GM13977 (cell line): ENCODE measurements at places on chromosomes 5 and 9.

GRCh38 chr5:121189342-121190305 is 662.1 kb upstream of the FTMT start:
- no peak for DNase-seq

- DNase-seq = no peak
Observed at GRCh38 chr9:33329979-33330378, 39.7 kb downstream of the NFX1 start.

DNA sequence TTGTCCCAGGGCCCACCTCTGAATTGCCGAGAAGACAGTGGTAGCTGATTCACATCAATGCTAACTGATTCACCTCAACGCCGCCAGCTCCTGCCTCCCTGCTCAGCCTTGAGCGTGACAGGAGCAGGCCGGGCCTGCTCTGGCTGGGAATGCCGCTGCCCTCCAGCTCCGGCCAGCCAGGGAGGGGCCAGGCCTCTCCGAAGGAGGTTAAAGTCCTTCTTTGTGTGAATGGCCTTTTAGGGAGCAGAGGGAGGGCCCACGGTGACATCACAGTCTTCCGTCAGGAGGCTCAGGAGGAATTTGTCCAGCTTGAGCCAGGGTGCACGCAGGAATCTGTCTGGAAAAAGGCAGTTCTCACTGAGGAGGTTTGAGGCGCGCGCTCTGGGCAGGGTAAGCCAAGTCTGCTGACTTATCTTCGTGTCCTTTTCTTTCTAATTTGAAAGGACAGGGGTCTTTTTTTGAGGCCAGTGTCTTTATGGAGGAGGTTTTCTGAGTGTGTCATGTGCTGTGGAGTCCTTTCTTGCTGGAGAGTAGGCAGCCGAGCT is 82.7 kb downstream of the C9orf152 start:
- DNase-seq = no peak

GRCh38 chr5:97764700-97765099 is 581.7 kb upstream of the RIOK2 start:
- no peak for DNase-seq

- no peak for DNase-seq
Observed at GRCh38 chr5:122173474-122174415, 44.4 kb downstream of the ZNF474 start.

GRCh38 chr9:3809724-3810123 is 283.9 kb upstream of the RFX3 start:
- DNase-seq = no peak

DNA sequence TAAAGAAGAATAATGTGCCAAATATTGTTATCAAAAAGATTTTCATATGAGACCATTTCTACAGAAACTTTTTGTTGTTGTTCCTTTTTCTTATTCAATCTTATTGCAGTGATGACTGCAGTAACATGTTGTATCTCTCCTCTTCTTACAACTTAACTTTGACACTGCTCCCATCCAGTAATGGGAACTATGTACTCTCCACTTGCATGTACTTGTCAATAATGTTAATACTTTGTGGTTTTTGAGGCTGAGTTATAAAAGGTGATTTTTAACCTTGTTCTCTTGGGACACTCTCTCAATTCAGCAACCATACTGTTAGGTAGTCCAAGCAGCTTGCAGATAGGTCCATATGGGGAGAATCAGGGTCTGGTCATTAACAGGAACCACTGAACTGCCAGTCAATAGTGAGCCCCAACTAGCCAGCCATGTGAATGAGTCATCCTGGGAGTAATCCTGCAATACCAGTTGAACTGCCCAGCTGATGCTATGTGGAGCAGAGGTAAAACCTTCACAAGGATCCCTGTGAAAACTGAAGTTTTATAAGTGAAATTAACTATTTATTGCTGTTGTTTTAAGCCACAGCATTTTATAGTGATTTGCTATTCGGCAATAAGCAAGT is 199.6 kb upstream of the DAB2 start:
- DNase-seq = no peak

DNA sequence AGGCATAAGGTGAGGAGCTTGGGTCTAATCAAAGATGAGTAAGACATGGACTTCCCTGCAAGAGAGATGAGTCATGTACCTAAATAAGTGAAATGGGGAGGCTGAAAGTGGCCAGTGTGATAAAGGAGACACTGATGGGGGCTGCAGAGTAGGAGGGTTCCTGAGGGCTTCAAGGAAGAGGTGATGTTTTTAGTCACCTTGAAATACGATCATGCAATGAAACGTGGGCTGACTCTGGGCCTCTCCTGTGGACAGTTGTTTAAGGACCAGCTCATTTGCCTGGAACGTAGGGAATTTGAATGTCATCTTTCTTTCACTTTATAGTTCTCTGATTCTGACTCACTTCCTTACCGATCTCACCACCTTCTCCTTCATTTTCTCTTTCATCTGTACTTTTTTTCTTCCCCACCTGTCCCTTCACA is 49.6 kb upstream of the CPLX2 start:
- DNase-seq = peak; percentile 50

GRCh38 chr9:14212077-14212476 is 101.9 kb downstream of the NFIB start:
- DNase-seq = no peak

DNA sequence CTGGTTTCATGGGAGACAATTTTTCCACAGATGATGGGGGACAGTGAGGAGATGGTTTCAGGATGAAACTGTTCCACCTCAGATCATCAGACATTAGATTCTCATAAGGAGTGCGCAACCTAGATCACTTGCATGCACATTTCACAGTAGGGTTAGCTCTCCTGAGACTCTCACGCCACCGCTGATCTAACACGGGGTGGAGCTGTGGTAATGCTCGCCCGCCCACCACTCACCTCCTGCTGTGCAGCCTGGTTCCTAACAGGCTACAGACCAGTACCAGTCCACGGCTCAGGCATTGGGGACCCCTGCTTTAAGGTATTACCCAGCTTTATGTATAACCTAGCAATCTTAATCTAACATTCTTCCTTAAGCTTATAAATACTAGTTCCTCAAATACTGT is 35.6 kb downstream of the TTC39B start:
- DNase-seq = no peak

DNA sequence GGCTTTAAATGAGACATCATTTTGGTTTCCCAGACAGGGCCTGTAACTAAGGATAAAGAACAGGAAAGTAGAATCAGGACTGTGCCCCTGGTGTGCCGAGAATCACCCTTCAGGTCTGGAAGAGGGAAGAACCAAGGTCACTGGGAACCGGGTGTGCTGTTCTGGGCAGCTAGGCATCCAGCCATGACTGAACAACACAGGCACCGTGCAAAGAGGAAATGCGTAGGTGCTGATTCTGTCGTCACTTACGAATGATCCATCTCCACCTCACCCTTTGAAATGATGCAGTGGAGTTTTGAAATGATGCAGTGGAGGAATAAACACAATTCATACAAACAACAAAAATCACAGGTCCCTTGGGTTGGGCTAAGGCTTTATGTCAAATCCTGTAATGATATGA is 64.4 kb downstream of the MAP1B start:
- DNase-seq = no peak

- DNase-seq = no peak
Observed at GRCh38 chr5:139877129-139877597, 81.6 kb downstream of the PSD2 start.

- DNase-seq = no peak
Observed at GRCh38 chr9:105059252-105059651, 131.3 kb upstream of the ABCA1 start.

- peak; percentile 32 for DNase-seq
Observed at GRCh38 chr9:124394167-124394566, 21.1 kb downstream of the PSMB7 start.

GRCh38 chr5:148746826-148747535 is 79.4 kb upstream of the ADRB2 start:
- DNase-seq = peak; percentile 10

DNA sequence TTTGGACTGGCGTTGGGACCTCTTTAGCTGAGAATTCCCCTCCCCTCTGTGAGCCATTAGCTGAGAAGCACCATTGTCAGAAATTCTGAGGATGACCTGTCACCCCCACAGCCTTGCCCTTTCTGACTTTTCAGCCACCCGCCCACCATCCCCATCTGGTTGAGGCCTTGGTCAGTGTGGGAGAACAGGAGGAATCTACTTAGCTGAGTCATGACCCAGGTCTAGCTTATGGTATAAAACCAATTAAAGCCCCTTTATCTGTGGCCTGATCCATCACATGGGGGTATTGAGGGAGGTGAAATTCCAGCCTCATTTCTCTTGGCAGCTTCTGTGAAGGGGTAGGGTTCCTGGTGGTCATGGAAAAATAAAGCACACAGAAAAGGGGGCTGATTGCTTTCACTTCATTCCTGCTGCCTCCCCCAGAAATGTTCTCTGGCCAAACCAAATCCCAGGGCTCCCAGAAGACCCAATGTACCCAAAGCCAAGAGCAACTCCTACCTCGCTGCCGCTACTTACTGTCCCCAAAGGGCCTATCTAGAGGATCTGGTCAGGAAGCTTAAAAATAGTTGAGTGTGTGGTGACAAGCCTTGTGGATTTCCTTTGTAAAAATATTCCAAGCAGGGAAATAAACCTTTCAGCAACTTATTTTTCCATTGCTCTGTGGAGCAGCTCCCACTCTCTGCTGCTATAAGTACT is 174.8 kb upstream of the TNC start:
- no peak for DNase-seq
